ENCODE measurements at places on chromosomes 12 and 14. TPM values are rescaled to one million over a fixed set of nuclear protein-coding genes. Genes with fewer than 3 reads are reported as not detected.

The SERPINA12 gene
- total RNA-seq = not detected

The PTPRQ gene
- 0.08 TPM for total RNA-seq

The NUP107 gene
- 32.9 TPM for total RNA-seq

The FNTB gene
- 10.0 TPM for total RNA-seq

The KRT71 gene
- not detected for total RNA-seq

Measured in smooth muscle cell of the coronary artery (primary cell).